ENCODE measurements at places on chromosomes 3 and 15.
A peak's percentile ranks its signal among the peaks of the same experiment; 100 is the strongest.

DNA sequence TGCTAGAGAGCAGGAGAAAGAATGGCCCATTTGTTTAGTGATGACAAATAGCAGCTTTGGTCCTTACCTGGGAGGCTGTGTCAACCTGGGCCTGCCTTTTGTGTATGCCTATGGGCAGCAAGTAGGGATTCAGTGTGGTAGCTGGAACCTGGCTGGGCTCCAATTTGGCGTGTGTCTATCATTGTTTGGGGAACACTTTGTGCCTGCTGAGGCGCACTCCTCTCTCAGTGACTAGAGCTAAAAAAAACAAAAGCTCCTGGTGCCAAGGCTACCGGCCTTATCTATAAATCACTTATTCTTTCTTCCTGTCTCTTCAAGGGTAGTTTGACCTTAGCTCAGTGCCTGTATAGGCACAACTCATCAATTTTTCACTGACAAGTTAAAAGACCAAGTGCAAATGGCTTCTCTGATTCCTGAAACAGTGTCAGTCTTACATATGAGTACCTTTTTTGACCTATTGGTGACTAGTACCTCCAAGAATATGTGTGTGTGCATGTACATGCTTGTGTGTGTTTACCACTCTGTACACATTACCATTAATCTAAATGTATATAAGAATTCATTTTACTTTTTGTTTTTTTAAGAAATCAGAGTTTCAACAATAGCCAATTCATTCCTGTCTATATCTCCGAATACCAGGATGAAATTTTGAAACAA lies 54.6 kb downstream of the GMNC start:
- no peak for DNase-seq

- no peak for DNase-seq
These were observed 12.6 kb upstream of the VIPR1 start for GRCh38 chr3:42489937-42490227.

GRCh38 chr3:99637016-99637367 lies 1.4 kb upstream of the COL8A1 start:
- no peak for DNase-seq

DNA sequence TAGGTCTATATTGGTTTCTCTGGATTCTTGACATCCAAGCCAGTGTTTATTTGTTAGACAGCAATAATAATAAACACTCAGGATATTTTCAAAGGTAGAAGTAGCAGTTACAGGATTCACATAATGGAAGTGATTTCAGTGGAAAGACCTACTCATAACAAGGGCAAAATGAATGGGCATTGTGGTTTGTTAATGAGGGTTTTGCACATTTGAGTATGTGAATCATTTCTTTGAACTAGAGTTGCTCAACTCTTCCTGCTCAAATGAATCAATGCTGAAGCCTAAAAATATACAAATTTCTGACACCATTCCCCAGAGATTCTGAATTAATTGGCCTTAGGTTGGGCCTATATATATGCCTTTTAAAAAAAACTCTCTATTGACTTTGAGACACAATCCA lies 4.1 kb upstream of the COL6A5 start:
- DNase-seq, result no peak

GRCh38 chr3:52532838-52533622 lies 627 bp downstream of the NT5DC2 start:
- DNase-seq, result peak; percentile 66

- peak; percentile 63 for DNase-seq
These were observed 29.6 kb downstream of the PSMD6 start for GRCh38 chr3:63993653-63994079.

- no peak for DNase-seq
These were observed 10.0 kb downstream of the TPRA1 start for GRCh38 chr3:127580327-127581060.

DNA sequence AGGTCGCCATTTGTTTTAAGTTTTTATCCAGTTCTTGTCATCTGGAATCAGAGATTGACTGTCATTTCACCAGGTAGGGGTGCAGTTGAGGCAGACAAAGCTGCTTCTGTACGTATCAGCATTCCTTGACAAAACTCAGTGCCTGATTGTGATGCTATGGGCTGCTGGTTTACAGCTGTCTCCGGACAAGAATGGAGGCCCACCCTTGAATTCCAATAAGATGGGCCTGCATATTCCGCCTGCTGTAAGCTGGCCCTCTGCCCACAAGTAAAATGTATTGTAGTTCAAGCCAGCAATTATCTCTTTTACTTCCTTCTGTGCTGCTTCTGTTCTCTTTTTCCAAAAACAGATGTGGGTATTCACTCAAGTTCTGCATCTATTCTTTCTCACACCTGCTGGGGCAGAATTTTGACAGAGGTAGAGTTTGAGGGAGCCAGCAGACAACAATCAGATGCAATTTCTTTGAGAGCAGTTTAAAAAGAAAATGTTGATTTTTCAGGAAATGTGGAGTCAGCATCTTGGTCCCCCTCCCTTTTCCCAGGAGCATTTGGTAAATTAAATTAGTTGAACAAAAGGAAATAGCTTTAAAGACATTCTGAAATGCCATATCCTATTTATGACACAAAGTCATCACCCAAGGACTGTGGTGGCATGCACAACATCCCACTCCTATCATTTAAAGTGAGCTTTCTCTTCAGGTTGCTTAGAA lies 53.5 kb downstream of the IQCH start:
- no peak for DNase-seq

GRCh38 chr3:18223571-18223970 lies 201.6 kb downstream of the SATB1 start:
- DNase-seq, result no peak

- no peak for DNase-seq
These were observed 447.3 kb downstream of the TAFA4 start for GRCh38 chr3:68485051-68485450.

GRCh38 chr3:134622806-134623365 lies 27.9 kb downstream of the KY start:
- no peak for DNase-seq

GRCh38 chr3:195921334-195921791 lies 13.0 kb upstream of the TNK2 start:
- no peak for DNase-seq

DNA sequence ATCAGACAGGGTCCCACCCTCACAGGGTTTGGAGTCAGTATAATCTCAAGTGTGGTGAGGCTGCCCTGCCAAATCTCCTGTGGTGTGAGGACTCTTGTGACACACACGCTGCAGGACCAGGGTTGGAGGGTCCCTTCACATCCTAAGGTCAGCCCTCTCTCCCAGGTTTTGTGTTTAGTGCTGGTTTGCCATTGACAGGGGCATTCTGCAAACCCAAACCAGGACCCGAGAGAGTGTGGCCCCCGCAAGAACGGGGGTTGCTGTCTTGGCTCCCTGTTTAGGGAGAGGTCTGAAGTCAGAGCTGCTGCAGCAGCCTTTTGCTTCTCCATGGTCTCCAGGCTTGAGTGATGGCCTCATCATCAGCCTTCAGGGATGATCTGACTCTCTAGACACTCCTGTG lies 14.7 kb downstream of the FAM107A start:
- DNase-seq, result no peak

DNA sequence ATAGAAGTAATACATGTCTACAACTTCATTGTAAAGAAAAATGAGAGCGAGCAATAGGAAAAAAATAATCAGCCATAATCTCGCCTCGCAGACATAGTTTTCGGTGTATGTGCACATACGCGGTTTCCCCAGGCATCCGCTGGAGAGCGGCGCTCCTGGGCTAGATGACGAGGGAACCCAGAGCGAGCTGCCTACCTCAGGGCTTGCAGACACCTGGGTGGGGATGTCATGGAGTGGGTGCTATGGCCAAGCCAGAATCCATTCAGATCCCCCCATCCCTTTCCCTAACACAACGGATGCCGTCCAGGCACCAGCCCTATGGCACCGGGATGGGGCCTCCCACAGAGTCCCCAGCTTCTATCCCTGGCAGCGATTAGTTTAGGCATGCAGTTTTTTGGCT lies 4.5 kb upstream of the CFAP100 start:
- DNase-seq, result no peak

DNA sequence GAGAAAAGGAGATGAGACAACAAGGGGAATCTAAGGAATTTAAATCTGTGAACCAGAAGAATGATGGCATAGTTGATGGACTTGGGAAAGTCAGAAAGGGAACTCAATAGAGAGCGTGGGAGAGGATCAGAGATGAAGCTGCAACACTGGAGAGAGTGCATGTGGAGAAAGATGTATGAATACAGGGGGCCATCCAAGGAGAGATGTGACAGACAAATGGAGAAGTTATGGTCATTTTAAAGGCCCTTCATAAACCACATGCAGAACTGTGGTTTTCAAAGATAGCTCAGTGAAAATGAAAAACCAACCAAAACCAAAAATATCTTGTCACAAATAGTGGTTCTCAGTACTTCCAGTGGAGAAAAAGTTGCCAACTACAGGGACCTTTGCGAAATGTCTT lies 265.2 kb downstream of the SUCLG2 start:
- DNase-seq, result no peak

GRCh38 chr15:70563561-70564095 lies 199.7 kb downstream of the UACA start:
- no peak for DNase-seq

DNA sequence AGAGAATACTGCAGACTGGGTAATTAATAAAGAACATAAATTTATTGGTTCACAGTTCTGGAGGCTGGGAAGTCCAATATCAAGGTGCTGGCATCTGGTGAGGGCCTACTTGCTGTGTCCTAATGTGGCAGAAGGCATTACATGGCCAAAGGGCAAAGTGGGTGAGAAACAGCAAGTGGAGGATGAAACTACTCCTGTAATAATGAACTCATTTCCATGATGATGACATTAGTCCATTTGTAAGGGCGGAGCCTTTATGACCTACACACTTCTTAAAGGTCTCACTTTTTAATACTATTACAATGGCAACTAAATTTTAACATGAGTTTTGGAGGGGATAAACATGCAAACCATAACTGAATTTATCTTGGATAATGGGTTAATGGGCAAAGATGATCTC lies 139.6 kb upstream of the SGO1 start:
- DNase-seq, result no peak

DNA sequence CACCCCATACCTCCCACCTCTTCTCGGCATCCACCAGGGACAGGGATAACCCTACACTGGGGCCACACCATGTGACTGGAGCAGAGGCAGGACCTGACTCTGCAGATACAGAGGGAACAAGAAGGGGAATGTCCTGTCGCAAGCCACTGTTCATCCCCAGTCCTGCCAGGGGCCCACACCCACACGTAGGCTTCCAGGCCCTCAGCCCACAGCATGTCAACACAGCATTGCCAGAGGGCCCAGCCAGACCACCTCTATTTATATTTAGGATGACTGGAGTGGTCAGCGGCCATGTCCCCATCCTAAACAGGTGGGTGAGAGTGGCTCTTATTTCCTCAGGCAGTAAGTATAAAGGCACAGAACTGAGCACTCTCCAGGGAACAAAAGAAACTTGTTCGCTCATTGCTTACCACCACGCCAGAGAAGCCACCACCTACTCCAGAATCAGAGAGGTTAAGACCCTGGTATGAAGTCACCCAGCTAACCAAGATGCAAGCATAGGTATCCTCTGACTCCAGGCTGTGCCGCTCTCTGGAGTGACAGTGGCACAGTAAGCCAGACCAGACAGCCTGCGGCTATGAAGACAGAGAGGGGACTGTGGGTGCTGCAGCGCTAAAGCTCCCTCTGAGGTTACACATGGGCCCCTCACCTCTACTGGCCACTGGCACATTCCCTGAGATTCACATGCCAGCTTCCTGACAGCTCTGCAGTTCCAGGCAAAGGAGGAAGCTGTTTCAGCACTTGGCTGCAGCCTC lies 67.9 kb downstream of the LRIG1 start:
- DNase-seq, result no peak

- DNase-seq, result no peak
These were observed 327.8 kb downstream of the GBE1 start for GRCh38 chr3:81433675-81434074.

GRCh38 chr3:48278884-48279559 lies 38.1 kb downstream of the ZNF589 start:
- no peak for DNase-seq

DNA sequence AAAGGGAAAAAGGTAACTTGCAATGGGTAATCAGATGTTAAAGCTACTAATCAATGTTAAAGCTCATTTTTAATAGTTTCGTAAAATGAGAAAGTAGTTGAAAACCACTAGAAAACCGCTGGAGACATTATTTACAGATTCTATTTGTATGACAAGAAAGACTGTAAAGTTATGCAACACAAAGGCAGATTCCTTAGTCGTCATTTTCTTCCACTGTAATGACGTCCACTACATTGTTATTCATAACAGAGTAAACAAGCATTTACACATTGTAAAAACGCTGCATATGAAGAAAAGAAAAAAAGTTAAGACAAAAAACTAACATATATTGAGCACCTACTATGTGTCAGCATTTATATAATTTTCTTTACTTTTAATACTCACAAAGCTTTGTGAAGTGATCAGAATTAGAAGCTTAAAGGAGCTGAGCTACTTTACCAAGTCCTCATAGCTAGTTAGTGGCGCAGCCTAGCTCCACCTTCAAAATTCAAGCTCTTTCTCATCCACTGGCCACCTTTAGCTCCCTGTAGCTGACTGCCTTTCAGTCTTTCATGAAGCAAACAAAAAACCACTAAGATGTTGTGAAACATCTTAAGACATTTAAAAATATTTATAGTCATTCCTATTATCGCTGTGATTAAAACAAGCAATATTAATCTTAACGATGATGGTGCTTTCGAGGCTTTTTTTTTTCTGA lies 100.1 kb upstream of the CDIN1 start:
- no peak for DNase-seq

DNA sequence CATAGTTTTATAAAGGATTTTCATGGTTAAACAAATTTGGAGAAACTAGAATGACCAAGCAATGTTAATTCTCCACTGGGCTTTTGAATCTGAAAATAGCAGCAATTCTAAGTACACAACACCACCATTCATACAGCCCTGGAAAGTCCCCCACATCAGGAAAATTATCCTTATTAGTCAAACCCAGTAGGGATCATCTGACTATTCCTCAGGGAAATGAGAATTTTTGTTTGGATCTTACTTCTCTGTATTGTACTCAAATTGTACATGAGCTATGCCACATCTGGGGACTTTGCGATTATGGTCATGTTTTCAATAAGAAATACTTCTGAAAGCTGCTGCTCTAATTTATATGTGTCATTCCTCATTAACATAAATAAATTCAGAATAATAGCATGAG lies 46.0 kb downstream of the RARB start:
- DNase-seq, result no peak

All from H54 (cell line).